ENCODE measurements at places on chromosomes 2 and 18. TPM values are rescaled to one million over a fixed set of nuclear protein-coding genes. Genes with fewer than 3 reads are reported as not detected.
A peak's percentile ranks its signal among the peaks of the same experiment; 100 is the strongest.

MFSD6 gene
- 36.7 TPM for total RNA-seq

DNA sequence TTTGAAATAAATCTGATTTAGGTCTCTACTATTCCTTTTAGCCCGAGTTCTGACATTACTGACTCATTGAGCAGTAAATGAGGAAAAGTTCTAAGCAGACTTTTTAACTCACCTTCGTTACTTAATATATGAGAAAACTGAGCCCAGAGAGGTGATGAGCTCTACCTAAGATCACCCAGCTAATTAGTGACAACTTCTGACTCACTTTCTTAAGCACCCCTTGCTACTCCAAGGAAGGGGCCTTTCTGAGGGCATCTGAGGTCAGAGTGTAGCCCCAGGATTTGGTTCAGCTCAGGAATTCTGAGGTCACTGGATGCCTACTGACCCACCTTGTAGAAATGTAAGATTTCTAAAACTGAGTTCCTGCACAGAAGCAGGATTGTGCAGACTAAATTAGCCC, 102.2 kb upstream of the FZD5 start:
- no peaks in the 10 kb centered on the region for H3K36me3 ChIP-seq
- no peak for DNase-seq
- no peak overlapping the region for H3K4me3 ChIP-seq
- H3K4me1 ChIP-seq = no peaks in the 10 kb centered on the region
- no peak overlapping the region for H3K27ac ChIP-seq

DNA sequence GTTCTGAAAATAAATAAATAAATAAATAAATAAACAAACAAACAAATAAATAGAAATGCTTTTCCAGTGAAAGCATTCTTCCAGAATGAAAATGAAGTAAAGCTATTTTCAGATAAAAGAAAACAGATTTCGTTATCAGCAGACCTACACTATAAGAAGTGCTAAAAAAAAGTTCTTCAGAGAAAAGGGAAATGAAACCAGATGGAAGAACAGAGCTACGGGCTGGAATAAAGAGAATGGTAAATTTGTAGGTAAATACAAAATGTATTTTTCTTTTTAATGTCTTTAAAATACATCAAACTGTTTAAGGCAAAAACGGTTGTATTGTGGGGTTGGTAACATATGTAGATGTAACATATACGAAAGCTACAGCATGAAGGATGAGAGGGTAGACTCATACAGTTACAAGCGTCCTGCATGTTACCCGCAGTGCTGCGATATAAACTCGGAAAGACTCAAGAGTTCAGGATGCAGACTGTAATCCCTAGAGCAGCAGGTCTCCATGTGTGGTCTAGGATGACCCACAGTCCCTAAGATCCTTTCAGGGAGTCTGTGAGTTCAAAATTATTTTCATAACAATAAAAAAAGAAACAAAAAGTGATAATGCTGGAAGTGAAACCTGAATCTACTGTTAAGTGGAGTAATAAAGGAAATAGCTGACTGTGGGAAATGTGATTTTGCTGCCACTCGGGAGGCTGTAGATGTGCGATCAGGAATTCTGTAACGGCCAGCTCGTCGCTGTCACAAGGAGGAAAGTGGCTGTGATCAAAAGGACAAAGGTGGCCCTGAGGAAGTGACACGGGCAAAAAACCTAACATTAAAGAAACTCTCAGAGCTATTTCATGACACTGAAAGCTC, 5.3 kb upstream of the RAB12 start:
- H3K27me3 ChIP-seq = no peaks in the 10 kb centered on the region
- peak overlapping the region; percentile 2 for H3K4me3 ChIP-seq
- H3K36me3 ChIP-seq = no peaks in the 10 kb centered on the region
- peak overlapping the region; percentile 44 for H3K27ac ChIP-seq
- H3K4me1 ChIP-seq = peaks cover 19% of the 10 kb centered on the region

PRPF40A gene
- 120 TPM for total RNA-seq

DNA sequence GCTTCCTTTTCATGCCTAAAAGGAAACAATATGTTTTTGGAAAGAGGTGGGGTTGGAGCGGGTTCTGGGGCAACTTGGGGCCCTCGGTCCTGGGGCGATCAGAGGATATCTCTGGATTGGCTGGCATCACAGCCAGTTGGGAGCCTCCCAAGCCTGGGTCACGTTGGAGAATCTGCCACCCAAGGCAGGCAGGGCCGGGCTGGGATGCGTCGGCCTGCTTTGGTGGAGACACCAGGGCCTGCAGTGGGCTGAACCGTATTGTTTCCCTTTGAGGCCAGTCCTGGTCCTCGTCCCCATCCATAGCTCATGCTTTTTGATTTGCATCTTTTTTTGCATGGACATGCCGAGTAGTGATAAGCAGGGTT, 235.8 kb downstream of the ATAD2B start:
- no peak for DNase-seq
- no peak overlapping the region for H3K27ac ChIP-seq
- peaks cover 13% of the 10 kb centered on the region for H3K4me1 ChIP-seq
- H3K4me3 ChIP-seq = no peak overlapping the region
- no peaks in the 10 kb centered on the region for H3K27me3 ChIP-seq

- DNase-seq = no peak
- no peaks in the 10 kb centered on the region for H3K27me3 ChIP-seq
- no peak overlapping the region for H3K27ac ChIP-seq
- H3K4me1 ChIP-seq = no peaks in the 10 kb centered on the region
Measured at GRCh38 chr2:209547726-209548125, 123.9 kb downstream of the MAP2 start.
